Osteocyte (in vitro differentiated cells): ENCODE measurements at places on chromosomes 7 and 10.

DNA sequence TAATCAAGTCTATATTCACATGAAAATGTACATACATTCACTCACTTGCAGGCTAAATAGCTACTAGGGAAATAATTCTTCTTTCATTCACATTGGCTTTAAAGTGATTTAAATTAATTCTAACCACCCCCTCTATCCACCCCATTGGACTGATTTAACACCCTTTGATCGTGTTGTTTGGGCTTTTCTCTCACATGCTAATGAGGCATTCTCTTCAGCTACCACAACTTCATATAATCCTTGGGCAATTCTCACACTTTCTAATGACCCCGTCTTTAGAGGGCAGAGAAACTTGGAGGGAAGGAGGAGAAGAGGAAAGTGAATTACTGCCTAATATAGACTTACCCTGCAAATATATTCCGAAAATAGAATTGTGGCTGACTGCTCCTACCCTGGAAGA is 24.6 kb downstream of the GRM3 start:
- no peak overlapping the region for H3K27ac ChIP-seq
- no peaks in the 10 kb centered on the region for H3K4me1 ChIP-seq
- no peak for DNase-seq
- H3K36me3 ChIP-seq, result no peaks in the 10 kb centered on the region

DNA sequence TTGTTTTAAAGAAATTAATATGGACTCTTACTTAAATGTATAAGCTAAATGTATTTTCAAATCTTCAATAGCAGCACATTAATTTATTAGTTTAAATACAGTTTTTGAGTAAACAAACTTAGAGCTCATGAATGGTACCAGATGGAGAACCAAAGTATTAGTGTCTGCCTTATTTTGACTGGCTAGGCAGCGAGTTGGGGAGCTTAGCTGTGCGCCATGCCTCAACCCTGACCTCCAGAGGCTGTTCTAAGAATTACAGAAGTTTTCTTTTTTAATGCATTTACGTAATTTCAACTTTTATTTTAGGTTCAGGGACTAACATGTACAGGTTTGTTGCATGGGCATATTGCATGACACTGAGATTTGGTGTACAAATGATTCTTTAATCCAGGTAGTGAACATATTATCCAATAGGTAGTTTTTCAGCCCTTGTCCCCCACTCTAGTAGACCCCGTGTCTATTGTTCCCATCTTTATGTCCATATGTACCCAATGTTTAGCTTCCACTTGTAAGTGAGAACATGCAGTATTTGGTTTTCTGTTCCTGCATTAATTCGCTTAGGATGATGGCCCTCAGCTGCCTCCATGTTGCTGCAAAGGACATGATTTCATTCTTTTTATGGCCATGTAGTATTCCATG is 166.8 kb downstream of the IQUB start:
- H3K4me1 ChIP-seq, result peaks cover 3% of the 10 kb centered on the region
- DNase-seq, result no peak
- no peak overlapping the region for H3K27ac ChIP-seq
- no peaks in the 10 kb centered on the region for H3K36me3 ChIP-seq

DNA sequence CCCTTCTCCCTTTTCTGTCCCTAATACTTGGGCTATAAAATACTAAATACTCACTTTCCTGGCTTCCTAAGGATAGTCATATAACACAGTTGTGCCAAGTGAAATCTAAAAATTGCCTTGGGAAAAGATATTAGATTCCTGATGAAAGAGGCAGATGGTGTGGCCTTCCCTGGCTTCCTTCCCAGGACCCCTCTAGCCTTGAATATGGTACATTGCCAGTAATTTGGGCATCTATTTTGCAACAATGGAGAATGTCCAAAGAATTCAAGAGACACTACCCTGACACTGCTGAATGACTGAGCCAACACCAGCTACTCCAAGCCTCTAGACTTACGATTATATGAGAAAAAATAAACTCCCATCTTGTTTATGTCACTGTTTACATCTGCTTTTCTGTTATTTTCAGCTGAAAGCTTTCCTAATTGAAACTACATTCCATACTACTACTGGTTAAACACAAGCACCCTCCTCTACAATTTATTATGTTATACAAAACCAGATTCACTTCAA is 17.9 kb downstream of the COPG2 start:
- no peak overlapping the region for H3K27ac ChIP-seq
- H3K4me1 ChIP-seq, result no peaks in the 10 kb centered on the region
- H3K27me3 ChIP-seq, result no peaks in the 10 kb centered on the region
- peaks cover 42% of the 10 kb centered on the region for H3K36me3 ChIP-seq

DNA sequence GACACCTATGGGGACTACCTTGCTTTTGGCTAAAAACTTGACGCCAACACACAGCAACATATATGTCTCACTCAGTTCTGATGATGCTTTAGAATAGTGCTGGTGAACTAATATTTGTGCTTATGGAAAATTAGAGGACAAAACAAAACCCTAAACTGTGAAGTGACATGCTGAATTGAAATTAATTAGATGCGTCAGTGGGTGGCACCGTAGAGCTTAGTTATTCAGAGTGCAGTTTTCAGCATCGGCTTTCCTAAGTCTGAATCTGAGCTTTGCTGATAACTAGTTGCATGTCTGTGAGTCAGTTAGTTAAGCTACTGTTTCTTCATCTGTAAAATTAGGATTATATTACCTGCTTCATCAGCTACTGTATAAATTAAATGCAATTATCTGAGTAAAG is 245.0 kb upstream of the SORCS1 start:
- no peak overlapping the region for H3K27ac ChIP-seq
- DNase-seq, result no peak
- no peaks in the 10 kb centered on the region for H3K36me3 ChIP-seq
- no peaks in the 10 kb centered on the region for H3K27me3 ChIP-seq

GRCh38 chr7:6277476-6277875 is 5.1 kb upstream of the CYTH3 start:
- peaks cover 34% of the 10 kb centered on the region for H3K4me1 ChIP-seq
- DNase-seq, result no peak
- H3K27me3 ChIP-seq, result no peaks in the 10 kb centered on the region
- no peak overlapping the region for H3K4me3 ChIP-seq
- no peaks in the 10 kb centered on the region for H3K36me3 ChIP-seq
